NCI-H1694 treated with DMSO at 0.1 percent for 48 hours (cell line): ENCODE measurements at places on chromosomes 11 and 22.
A peak's percentile ranks its signal among the peaks of the same experiment; 100 is the strongest.

GRCh38 chr22:16970446-16970845 lies 37.6 kb downstream of the GAB4 start:
- DNase-seq: no peak

DNA sequence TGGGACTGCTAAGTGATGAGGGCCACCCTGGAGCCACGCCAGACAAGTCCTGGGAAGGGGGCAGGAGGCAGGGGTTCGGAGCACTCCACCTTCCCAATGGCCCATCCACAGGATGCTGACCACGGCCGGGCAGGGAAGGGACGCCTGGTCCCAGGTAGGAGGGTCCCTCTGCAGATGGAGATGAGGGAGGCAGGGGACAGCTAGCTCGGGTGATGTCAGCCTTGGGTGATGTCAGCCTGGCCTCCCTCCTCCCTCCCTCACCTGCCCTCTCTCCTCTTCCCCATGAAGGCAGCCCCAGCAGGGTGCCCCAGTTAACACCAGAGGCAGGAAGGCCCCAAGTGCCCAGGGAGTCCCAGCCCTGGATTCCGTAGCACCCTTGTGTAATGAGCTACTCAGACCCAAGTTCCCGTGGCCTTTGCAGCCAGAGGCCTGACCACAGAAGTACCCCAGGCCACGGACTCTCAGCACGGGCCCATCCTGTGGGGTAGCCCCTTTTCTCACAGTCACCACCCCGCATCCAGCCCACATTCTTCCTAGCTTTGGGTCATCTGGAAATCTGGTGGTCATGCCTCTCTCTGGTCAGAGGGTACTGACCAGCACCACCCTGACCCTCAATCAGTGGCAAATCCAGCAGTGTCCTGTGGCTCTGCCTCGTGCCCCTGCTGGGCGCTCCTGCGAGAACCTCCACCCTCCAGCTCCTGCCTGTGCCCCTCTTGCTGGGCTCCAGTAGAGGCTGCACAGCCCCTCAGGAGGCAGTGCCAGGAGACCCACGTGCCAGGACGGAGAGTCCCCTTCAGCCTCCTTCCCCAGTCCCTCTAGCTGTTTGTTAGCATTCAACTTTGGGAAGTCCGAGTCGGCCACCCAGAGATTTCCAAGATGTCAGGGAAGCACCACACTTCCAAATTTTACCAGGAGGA lies 47.4 kb downstream of the SHANK2 start:
- no peak for DNase-seq

GRCh38 chr22:48838846-48839730 lies 988.6 kb downstream of the BRD1 start:
- no peak for DNase-seq

DNA sequence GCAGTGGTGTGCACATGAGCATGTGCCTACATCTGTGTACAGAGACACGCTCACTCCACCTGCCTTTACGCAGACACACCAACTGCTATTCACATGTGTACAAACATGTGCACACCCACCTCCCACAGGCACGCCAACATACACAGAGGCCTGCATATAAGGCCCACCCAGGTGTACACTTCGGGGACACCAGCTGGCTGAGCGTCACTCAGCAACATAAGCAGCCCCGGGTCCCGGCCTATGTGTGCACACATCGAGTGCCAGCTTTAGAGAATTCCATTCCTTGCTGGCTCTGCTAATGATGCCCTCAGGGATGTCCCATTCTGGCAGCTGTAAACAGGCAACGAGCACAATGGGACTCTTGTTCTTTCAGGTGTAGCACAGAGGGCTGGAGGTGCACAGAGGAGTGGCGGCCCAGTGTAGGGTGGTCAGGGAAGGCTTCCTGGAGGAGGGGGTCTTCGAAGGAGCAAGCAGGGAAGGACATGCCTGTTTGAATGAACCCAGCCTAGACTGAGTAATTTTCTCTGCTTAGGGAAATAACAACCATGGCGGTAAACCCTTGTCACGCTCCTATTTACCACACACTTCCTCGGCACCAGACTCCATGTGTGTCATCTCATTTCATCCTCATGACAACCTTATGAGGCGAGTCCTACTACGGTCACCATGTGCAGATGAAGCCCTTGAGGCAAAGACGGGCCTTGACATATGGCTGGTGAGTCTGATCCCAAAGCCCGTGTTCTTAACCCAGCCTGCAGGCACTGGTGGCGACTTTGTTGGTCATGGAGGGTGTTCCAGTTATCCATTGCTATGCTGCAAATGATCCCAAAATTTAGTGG lies 35.1 kb downstream of the RPL3 start:
- no peak for DNase-seq

- DNase-seq: no peak
These were observed 75.6 kb upstream of the MYOD1 start for GRCh38 chr11:17643506-17644405.

- no peak for DNase-seq
These were observed at the start of gene TMEM45B for GRCh38 chr11:129815596-129816461. TMEM45B (plus strand) TSS chr11:129815848; CDS start chr11:129852483, 36,635 bp downstream.

- DNase-seq: peak; percentile 50
These were observed 198.8 kb upstream of the SEZ6L start for GRCh38 chr22:25970374-25970911.

GRCh38 chr22:30785527-30785926 lies 90.9 kb downstream of the OSBP2 start:
- no peak for DNase-seq

DNA sequence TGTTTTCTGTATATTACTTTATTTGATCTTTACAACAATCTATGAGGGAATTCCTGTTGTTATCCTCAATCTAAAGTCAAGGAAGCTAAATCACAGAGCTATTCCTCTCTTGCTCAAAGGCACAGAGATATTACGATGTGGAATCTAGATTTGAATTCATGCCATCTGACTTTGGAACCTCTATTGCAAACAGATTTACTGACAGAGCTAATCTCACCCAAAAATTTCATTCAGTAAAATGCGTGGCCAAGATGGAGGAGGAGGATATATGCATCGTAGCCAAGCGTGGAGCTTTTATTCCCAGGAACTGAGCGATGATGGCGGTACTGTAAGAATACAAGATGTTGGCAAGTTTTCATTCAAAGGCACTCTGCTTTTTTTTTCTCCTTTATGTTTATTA lies 791.8 kb downstream of the CNTN5 start:
- DNase-seq: no peak

DNA sequence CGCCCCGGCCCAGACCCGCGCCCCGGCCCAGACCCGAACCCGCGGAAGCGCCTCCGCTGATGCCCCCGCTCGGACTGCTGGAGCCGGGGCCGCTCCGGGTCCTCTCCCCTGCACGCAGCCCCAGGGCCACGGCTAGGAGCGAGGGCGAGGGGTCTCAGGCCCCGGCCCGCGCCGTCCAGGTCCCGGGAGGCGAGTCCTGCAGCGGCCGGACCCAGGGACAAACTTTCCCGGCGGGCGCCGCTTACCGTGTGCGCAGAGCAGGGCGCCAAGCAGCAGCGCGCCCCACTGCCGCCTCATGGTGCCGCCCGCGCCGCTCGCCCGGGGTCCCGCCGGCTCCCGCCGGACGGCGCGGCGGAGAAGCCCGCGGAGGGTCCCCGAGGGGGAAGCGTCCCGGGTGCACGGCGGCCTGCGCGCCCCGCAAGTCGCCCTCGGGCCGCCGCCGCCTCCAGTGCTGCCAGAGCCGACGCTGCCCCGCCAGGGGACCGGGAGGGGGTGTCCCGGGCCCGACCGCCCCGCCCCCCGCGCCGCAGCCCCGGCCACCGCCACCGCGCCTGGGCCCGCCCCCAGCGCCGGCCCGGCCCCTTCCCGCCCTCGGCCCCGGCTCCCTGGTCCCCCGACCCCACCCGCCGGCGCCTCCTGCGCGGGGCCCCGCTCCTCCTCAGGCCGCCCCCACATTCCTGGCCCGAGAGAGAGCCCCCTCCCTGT lies at the start of gene LRP4:
TSS of gene LRP4 (minus strand) at position 468 of the 705 bp plus-strand sequence. CDS start at position 297, 171 bp downstream.
- no peak for DNase-seq

- DNase-seq: no peak
These were observed 31.6 kb upstream of the JAM3 start for GRCh38 chr11:134037046-134037908.

- no peak for DNase-seq
These were observed 5.7 kb downstream of the PATE2 start for GRCh38 chr11:125772834-125773505.

DNA sequence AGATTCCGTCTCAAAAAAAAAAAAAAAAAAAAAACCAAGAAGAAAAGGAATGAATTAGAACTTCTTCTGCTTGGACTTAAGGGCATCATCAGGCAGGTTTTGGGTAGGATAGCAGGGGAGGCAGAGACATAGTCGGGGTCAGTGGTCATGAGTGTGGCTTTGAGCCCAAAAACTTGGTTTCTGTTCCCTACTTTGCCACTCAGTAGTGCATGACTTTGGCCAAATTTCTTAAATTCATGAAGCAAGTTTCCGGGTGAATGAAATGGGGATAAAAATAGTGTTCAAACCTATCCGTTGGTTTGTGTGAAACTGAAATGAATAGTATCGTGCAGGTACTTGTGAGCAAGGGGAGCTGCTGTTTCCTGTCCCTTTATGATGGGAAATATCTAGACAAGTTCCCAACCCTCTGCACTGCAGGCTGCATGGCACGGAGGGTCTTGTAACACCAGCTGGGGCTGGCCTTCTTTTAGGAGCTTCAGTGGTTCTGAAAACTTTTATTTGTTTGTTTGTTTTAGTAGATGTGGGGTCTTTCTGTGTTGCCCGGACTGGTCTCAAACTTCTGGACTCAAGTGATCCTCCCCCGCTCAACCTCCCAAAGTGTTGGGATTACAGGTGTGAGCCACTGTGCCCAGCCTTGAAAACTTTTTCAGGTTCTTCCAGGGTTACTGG lies 18.4 kb downstream of the NEAT1 start:
- DNase-seq: no peak

- DNase-seq: no peak
These were observed 178.6 kb downstream of the MIAT start for GRCh38 chr22:26835929-26836528.

DNA sequence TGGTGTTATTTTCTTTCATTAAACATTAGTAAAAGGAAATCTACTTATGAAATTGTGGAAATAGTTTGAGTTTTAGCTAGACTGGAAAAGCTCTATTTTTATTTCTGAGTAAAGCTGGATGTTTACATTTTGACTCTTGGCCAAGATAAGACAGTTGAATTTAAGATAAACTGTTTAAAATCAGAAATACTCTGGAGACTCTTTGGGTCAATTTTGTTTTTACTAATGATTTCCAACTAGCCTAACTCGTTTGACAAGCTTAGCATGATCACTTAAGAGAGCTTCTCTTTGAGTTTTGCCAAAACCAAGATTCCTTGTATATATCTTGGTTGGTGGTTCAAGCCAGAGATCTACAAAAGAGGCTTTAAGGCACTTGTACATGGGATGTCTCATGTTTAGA lies 724.8 kb upstream of the LUZP2 start:
- no peak for DNase-seq

GRCh38 chr22:46043816-46044620 lies 67.1 kb upstream of the WNT7B start:
- DNase-seq: no peak

GRCh38 chr11:78666675-78667160 lies 92.1 kb upstream of the NARS2 start:
- DNase-seq: no peak

DNA sequence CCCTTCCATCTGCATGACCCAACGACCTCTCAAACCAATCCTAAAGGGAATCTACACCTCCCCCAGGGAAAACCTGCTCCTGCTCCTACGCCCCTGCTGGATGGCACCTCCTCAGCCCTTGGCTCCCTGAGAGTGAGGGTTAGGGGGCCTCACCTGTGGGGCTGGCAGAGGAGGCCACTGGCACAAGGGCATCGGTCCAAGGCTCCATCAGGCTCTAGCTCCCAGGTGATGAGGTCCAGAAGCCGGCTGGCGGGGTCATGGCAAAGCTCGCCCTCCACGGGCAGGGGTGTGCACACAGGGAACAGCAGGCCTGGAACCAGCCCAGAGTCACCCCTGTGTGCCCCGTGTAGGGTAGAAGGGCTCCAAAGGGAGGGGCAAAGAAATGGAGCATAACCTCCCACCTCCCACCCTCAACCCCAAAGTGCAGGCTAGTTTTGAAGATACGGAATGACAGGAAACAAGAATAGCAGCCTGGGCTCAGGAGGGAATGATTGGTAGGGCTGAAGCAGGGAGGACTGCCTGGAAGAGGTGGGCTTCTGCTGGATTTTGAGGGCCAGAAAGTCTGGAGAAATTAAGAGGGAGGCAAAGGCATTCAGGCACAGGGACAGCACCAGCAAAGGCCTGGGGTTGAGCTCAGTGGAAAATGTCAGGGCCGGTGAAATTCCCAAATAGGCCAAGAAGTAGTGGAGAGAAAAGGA lies 42.6 kb downstream of the DKK3 start:
- DNase-seq: no peak

GRCh38 chr11:58788355-58789023 lies 56.0 kb downstream of the GLYATL2 start:
- DNase-seq: peak; percentile 6

- DNase-seq: no peak
These were observed 4.7 kb upstream of the TTC36 start for GRCh38 chr11:118522571-118523072.

DNA sequence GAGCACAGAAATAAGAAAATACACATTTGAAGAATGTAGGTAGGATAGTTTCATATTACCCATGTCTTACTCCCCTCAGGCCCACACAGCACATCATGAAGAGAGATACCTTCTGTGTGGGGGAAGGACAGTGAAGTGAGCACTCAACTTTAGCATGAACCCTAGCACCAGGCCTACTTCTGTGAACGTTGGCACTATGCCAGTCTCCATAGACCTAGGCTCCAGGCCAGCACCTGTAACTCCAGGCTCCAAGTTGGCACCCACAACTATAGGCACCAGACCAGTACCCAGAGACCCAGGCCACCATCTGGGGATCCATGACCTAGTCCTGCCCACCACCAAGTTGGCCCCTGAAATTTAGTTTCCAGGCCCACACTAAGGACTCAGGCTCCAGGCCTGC lies 410.9 kb downstream of the INSC start:
- no peak for DNase-seq

GRCh38 chr11:65418431-65418680 lies 4.2 kb upstream of the NEAT1 start:
- no peak for DNase-seq

DNA sequence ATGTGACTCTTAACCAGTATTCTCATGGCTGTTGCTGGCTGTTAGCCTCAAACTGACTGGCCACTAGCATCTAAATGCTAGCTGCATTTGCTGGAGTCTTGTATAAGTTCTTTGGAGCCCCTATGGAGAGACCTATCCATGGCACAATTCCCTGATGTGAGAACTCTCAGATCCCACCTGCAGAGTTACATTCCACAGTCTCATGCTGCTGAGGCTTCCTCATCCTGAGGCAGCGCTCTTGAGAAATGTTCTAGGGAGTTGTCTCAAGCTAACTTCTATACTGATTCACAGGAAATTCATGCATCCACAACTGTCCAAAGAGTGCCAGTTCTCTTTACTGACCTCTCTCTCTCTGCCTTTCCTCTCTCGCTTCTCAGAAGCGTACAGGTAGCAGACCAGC lies 218.0 kb upstream of the PITPNB start:
- DNase-seq: no peak

GRCh38 chr11:130737041-130737830 lies 179.0 kb downstream of the SNX19 start:
- DNase-seq: no peak

DNA sequence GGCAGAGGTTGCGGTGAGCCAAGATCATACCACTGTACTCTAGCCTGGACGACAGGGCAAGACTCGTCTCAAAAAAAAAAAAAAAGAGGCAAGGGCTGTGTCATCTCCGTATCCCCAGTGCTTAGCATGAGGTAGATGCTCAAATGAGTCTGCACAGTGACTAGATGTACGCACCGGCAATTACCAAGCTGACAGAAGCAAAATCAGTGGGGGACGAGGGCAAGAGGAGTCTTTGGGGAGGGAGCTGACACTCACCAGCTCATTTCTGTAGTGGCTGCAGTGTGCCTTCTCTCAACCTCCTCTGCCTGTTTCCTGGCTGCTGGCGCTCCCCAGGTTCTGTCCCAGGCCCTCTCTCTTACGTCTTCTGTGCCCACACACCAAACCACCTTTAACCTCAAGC lies 69.9 kb downstream of the PACSIN2 start:
- no peak for DNase-seq
